ENCODE measurements at places on chromosomes 1 and 21. TPM values are rescaled to one million over a fixed set of nuclear protein-coding genes. Genes with fewer than 3 reads are reported as not detected.

Gene SYT14
- 1.1 TPM for total RNA-seq

Gene HSD3B2
- not detected for total RNA-seq

Gene FASLG
- not detected for total RNA-seq

Gene NBPF6
- 2.5 TPM for total RNA-seq

Gene PRPF38B
- 13.7 TPM for total RNA-seq

Gene DCDC2B
- total RNA-seq = not detected

Gene ODF2L
- 40.2 TPM for total RNA-seq

Gene ARTN
- 10.7 TPM for total RNA-seq

All from RPMI7951 (cell line).